H9 (cell line): ENCODE measurements at places on chromosomes 1 and 21. TPM values are rescaled to one million over a fixed set of nuclear protein-coding genes. Genes with fewer than 3 reads are reported as not detected.

DNA sequence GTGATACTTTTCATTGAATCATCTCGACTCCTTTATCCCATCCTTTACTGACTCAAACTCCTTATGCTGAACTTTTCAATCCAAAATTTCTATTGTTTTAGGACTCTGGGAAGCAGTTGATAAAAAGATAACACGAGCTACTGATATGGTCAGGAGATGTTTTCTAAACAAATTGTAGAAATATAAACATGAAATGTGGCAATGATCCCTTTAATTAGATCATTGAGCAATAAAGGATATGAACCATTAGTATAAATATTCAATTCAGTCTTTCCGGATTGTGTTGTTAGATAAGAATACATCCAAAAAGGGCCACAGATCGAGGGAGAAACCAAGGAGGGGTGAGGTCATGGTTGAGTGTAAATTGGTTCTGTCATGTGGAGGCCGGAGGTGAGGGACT is 88.4 kb downstream of the NID1 start:
- DNase-seq = no peak

GRCh38 chr1:98467586-98467985 is 193.9 kb upstream of the SNX7 start:
- DNase-seq = no peak

Gene SPATA46
- total RNA-seq = not detected in 2 replicates

Gene S100A3
- total RNA-seq = not detected in 2 replicates

GRCh38 chr1:36008546-36009197 is 75.2 kb upstream of the TEKT2 start:
- no peak for DNase-seq

- no peak for DNase-seq
These were observed 9.8 kb downstream of the MTARC1 start for GRCh38 chr1:220796530-220796929.

Gene PKP1
- 0.09 and 0.13 TPM in 2 replicates for total RNA-seq

DNA sequence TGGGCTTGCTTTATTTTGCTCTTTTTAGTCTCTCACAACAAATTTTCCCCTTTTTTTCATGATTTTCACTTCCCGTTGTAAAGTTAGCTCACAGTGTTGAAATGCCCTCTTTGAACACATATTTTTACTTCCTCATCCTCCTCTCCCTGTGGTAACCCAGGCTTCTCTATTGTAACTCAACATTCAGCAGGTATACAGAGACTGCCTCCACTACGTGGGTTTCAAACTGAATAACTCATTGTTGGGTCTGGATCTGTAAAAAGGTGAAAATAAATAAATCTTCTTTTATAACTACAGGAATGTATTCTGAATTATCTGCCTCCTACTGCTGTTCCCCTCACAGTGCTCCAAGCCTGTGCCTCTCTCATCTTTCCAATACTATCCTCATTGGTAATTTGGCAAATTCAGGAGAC is 166.4 kb downstream of the RUNX1 start:
- DNase-seq = no peak

DNA sequence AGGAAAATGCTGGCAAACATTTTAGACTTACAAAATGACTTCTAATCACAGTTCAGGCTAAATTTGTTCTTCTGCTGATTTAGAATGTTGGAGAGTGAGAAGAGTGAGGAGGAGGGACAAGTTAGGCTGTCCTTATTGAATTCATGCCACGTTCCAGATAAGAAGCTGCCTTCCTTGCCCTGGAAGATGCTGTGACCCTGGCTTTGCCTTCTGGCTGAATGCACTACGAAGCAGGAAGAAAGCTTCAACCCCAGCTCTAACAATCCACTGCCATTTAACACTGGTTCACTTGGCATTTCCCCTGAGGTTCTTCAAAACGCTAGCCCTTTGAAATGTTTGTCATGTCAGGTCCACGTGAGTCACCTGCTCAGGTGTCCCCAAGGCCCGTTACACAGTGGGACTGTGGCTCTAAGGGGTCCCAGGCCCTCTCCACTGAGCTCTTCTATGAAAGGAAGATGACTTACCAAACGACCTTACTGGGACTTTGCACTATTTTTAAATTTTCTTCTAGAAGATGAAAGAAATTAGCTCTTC is 30.0 kb upstream of the LRRC8C start:
- DNase-seq = no peak

DNA sequence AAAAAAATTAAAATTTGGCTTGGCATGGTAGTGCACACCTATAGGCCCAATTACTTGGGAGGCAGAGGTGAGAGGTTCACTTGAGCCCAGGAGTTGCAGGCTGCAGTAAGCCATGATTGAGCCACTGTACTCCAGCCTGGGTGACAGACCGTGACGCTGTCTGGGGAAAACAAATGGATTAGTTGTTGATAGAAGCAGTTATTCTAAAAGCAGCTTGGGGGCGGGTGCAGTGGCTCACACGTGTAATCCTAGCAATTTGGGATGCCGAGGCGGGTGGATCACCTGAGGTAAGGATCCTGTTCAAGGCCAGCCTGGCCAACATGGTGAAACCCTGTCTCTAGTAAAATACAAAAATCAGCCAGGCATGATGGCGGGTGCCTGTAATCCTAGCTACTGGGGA is 40.3 kb downstream of the KIF1B start:
- DNase-seq = no peak

Gene BTF3L4
- total RNA-seq = 100 and 106 TPM in 2 replicates

DNA sequence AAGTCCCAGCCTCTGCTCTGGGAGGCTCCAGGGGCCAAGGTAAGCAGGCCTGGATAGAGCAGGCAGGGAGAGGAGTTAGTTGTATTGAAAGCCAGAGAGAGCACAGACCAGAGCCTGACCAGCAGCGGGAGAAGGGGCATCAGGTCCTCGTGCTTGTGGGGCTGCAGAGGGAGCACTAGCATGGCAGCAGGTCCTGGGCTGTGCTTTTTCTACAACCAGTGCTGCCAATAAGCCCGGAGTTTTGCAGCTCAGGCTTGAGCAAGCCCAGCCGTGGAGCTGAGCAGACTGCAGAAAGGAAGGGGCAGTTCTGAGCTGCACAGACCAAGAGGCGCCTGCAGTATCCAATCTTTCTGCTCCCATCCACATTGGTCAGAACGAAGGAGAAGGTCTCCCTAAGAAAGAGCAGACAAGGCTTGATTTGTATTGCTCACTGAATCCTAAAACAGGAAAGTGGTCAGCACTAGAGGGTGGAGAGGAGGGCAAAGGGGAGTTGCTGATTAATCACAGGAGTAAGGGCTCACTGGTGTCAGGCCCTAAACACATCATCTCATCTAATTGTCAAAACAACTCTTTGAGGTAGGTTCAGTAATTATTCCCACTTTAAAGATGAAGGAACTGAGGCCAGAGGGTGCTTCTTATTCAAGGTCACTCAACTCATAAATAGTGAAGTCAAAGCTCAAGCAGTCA is 2.7 kb downstream of the DENND2D start:
- peak; percentile 85 for DNase-seq

Gene RNF186
- not detected in 2 replicates for total RNA-seq

DNA sequence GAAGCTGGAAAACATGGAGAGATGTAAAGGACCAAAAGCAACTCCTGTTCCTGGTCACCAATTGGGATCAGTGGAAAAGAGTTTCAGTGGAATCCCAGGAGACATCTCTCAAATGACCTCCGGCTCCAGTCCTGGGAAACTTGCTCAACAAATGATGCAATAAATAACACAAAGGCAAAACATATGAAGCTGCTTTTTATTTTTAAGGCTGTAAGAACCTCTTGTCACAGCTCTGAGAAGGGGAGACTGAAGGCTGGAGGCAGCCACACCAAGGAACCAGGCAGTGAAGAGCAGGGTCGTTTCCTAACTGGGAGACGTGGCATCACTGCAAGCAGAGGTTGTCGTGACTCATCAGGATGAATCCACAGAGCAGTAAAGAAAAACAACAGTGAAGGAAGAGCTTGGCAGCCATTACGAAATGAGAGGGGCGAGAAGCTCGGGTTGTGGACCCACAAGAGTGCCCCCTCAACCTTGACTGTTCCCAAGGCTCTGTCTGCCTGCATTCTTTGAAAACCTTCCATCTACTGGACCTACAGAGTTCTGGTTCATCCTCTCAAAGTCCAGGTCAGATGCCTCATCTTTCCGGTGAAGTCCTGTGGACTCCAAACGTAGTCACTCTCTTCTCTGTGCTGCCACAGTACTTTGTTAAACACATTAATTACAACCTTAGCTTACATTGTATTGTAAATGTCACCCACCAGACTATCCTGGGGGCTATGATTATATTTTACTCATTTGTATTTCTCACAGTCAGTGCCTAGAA is 32.1 kb downstream of the JAK1 start:
- DNase-seq = no peak

GRCh38 chr1:17125756-17126237 is 6.5 kb upstream of the PADI2 start:
- peak; percentile 93 for DNase-seq

Gene LEPR
- 3.3 TPM in 2 replicates for total RNA-seq

DNA sequence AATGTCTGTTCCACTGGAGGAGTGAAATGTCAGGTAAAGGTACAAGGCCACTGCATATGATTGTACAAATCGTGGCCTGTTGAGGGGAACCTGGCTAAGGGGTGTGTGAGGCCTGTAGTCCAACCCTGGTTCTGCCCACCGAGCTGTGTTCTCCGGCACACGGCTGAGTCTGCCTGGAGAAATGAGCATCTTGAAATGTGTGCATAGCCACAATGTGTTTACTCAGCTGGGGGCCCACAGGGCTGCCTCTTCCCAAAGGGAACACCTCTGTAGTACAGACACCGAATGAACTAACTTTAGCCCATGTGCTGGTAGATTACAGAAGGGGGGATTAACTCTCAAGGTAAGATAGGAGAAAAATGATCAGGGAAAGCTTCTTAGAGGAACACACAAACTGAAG is 30.2 kb downstream of the AK4 start:
- no peak for DNase-seq

GRCh38 chr1:223188618-223189356 is 45.7 kb upstream of the TLR5 start:
- no peak for DNase-seq
